ENCODE measurements at places on chromosomes 16 and 17. TPM values are rescaled to one million over a fixed set of nuclear protein-coding genes. Genes with fewer than 3 reads are reported as not detected.

Gene TOP3A
- 9.4 TPM for polyA plus RNA-seq

Gene GP2
- 0.31 TPM for polyA plus RNA-seq

Gene CHMP6
- polyA plus RNA-seq, result 26.7 TPM

Gene VWA3A
- 0.24 TPM for polyA plus RNA-seq

Gene ARHGAP44
- 0.96 TPM for polyA plus RNA-seq

Gene SYCE1L
- 0.87 TPM for polyA plus RNA-seq

Gene USP43
- 5.7 TPM for polyA plus RNA-seq

Gene COX4I1
- polyA plus RNA-seq, result 1,078 TPM

Gene ITGB4
- 63.2 TPM for polyA plus RNA-seq

Gene CCL15
- 0.06 TPM for polyA plus RNA-seq

Gene PRSS36
- polyA plus RNA-seq, result 2.4 TPM

Gene ABCC6
- polyA plus RNA-seq, result 0.08 TPM

Gene PLLP
- 28.0 TPM for polyA plus RNA-seq

Gene TBC1D3H
- not detected for polyA plus RNA-seq

Gene SMCR8
- polyA plus RNA-seq, result 3.6 TPM

All from esophagus (tissue), 2 donors.